ENCODE measurements at places on chromosomes 5 and 9.

DNA sequence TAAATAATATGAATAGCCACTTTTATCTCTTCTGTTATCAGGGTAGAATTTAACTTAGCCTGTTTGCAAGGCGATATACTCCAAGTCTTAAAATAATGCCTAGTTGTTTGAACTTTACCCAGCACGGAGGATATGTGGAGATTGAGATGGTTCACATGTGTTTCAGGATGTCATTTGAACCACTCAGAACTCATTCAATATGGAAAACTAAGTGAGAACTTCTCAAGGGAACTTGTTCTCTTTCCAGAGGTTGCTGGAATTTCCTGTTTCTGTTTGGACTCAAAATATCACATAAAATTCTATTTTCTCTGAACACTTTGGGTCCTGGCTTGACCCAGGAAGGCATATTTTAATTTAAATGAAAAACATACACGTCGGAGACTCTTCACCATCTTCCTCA, 139.1 kb upstream of the MYO10 start:
- no peak for DNase-seq

DNA sequence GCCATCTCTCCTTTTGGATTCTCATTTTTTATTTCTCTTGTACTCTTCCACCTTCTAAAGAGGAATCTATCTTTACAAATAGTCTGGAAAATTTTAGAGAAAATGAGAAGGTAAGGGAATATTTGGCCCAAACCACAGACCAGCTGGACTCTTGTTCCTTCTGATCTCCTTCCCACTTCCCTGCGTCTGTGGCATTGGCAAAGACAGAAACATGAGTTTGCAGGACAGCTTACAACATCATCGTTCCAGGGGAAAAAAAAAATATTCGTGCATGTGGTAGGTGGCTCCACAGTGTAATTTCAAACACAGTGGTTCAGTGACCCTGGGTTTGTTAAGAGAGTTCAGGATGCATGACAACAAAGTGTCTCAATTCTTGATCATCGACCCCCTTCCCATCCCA, 755.0 kb downstream of the DNAH5 start:
- no peak for DNase-seq

DNA sequence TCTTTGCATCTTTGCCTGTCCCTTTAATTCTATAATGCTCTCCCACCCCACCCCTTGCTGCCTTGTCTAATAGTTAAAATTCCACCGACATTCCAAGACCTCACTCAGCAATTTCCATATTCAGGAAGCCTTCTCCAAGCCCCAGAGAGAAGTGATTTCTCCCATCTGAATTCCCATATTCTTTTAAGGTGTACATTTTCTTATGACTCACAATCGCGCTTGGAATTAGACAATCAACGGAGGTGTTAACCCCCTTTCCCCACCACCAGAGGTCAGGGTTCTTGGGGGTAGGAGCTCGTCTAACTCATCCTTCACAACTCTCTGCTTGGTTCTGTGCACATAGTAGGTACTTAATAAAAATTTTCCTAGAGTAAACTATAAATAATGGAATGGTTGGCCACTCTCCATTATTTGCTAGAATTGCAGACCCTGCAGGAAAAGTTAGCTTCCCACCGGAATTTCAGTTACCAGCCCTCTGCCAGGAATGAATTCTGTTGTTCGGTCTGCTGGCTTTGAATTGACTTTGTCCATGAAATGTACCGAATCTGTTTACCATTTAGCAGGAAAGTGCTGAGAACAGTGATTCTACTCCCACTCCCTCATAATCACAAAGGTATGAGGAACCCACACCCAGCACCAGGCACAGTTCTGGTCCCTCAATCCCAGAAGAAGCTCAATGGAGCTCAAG, 5.0 kb downstream of the KCNIP1 start:
- DNase-seq, result no peak

- DNase-seq, result no peak
Observed at GRCh38 chr9:38039090-38039906, 29.7 kb downstream of the SHB start.

DNA sequence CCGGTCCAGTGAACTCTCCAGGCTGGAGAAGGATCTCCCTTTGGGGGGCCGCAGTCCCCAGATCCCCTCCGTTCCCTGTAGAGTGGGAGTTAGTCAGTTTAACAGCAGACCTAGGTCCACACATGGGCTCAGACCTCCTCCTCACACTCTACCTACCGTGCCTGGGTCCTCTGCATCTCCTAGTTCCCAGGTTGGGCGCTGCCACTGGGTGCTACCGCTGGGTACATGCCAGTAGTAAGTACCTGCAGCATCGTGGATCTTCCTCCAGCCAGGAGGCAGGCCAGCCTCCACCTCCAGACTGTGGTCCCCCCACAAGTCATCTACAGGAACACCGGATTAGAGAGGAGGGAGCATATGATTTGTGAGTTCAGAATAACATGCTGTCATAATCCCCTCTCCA, 802 bp downstream of the APBB3 start:
- no peak for DNase-seq

DNA sequence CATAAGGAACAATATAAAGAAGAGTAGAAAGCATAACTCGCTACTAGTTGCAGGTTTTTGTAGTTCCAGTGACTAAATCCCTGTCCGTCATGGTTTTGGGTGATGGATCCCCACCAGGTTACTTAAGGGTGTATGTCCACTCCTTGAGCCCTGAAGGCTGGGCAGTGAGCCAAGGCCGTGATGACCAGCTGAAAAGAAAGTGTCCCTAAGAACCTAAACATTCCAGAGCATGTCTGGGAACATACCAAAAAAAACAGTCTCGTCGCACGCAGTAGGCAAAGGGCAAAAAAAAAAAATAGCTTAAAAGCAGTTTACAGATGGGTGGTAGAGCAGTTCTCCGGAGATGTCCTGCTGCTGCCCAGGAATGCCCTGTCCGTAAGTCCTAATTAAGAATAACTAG, 21.4 kb upstream of the SNAPC3 start:
- no peak for DNase-seq

DNA sequence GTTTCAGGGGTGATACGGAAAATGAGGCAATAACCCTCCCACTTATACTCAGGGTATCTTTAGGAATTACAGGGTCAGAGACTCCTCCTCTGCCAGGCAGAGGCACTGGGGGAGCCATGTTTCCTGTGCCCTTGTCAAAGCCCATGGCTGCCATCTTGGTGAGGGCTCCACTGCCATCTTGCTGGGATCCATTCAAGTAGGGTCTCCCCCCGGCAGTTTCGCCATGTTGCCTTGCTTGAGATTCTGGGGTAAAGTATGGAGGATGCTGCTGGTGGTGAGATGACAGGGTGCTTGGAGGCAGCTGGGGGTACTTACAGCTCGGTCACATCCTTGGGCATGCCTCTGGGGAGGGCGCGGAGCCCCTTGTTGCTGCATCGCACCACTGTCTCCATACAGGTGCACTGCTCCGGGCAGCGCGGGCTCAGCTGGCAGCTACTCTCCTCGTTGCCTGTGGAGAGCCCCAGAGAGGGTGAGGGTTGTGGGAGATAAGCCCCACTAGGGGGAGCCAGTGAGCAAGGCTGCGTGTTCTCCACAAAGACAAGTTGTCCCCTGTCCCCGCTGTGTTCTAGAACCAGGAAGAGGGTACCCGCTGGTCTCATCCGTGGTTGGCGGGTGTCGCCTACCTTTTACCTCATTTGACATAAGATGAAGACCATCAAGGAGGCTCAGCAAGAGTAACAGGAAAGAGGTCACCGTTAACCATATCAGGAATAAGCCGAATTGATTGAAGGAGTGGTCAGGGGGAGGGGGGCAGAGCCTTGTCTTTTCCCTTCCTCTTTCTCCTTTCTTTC, 169.0 kb upstream of the PANK3 start:
- no peak for DNase-seq

GRCh38 chr9:120929229-120929791, 2.7 kb upstream of the TRAF1 start:
- no peak for DNase-seq
